ENCODE measurements at places on chromosomes 11 and 22. TPM values are rescaled to one million over a fixed set of nuclear protein-coding genes. Genes with fewer than 3 reads are reported as not detected.

Gene TH
- 0.68 TPM for total RNA-seq

Gene ELMOD1
- 0.43 TPM for total RNA-seq

Gene OLFML1
- total RNA-seq = 0.84 TPM

- H3K4me3 ChIP-seq = no peak overlapping the region
- no peak overlapping the region for H3K27ac ChIP-seq
- no peaks in the 10 kb centered on the region for H3K36me3 ChIP-seq
- H3K27me3 ChIP-seq = no peaks in the 10 kb centered on the region
- peaks cover 7% of the 10 kb centered on the region for H3K4me1 ChIP-seq
These were observed 19.4 kb upstream of the MS4A6E start for GRCh38 chr11:60307507-60308195.

- H3K4me1 ChIP-seq = peaks cover 9% of the 10 kb centered on the region
- H3K36me3 ChIP-seq = no peaks in the 10 kb centered on the region
- no peak overlapping the region for H3K4me3 ChIP-seq
- H3K27ac ChIP-seq = no peak overlapping the region
- H3K27me3 ChIP-seq = peaks cover 13% of the 10 kb centered on the region
These were observed 37.1 kb upstream of the EHF start for GRCh38 chr11:34583818-34584217.

DNA sequence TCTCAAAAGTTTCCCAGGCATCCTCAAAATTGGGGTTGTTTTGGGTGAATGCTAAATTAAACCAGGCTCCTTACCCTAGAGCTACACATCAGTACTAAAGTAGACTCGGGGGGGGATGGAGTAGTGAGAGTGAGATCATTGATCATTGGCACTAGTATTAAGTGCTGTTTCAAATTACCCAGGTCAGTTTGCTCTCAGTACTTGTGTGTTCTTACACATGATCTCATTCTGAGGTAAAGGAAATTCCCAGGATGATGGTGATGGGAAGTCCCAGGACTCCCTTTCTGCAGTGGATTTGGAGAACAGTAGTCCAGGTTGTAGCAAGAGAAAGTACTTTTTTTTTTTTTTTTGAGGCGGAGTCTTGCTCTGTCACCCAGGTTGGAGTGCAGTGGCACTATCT is 12.5 kb downstream of the RBM4 start:
- peaks cover 47% of the 10 kb centered on the region for H3K36me3 ChIP-seq
- H3K27ac ChIP-seq = no peak overlapping the region
- H3K27me3 ChIP-seq = peaks cover 3% of the 10 kb centered on the region
- H3K4me1 ChIP-seq = peaks cover 16% of the 10 kb centered on the region
- DNase-seq = no peak

GRCh38 chr11:73298233-73298632 is 9.8 kb upstream of the ARHGEF17 start:
- no peaks in the 10 kb centered on the region for H3K4me1 ChIP-seq
- no peak overlapping the region for H3K4me3 ChIP-seq
- no peaks in the 10 kb centered on the region for H3K27me3 ChIP-seq
- no peak for DNase-seq

DNA sequence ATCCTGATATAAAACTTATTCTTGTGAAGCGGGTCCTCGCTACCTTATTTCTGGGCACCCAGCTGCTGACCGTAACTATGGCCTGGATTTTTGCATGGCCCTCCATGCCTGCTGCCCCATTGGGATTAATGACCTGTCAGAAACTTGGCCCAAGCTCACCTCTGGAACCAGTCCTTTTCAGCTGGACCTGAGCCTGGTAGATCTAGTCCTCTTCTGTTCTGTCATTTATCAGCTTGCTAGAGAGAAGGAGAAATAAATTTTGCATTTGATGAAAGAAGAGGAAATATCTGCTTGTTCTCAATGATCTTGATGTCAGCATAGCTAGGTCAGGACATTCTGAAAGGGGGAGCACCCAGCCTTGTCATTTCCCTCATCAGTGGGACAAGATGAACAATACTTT is 387.8 kb upstream of the LARGE1 start:
- H3K27me3 ChIP-seq = no peaks in the 10 kb centered on the region
- no peak overlapping the region for H3K4me3 ChIP-seq
- H3K4me1 ChIP-seq = no peaks in the 10 kb centered on the region
- H3K27ac ChIP-seq = no peak overlapping the region
